Heart left ventricle (tissue), 16 donors: ENCODE measurements at places on chromosomes 4 and X.

DNA sequence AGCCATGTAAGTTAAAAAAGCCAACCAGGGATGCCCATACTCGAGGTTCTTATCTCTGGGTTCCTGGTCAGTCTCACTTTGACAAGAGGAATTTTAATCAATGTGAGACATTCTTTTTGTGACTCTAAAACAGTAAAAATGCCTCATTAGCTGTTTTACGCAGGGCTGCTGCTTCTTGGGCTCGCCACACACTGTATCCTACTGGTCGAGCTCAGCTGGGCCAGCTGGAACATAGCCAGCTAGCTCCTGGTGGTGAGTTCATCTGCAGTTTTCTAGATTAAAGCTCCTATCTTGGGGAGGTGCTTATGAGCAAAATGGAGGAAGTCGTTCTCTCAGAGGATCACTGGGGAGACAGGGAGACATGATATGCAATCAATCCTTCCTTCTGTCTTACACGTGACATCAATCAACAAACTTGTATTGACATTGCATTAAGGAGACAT is 55.9 kb upstream of the LEF1 start:
- DNase-seq, result no peak

DNA sequence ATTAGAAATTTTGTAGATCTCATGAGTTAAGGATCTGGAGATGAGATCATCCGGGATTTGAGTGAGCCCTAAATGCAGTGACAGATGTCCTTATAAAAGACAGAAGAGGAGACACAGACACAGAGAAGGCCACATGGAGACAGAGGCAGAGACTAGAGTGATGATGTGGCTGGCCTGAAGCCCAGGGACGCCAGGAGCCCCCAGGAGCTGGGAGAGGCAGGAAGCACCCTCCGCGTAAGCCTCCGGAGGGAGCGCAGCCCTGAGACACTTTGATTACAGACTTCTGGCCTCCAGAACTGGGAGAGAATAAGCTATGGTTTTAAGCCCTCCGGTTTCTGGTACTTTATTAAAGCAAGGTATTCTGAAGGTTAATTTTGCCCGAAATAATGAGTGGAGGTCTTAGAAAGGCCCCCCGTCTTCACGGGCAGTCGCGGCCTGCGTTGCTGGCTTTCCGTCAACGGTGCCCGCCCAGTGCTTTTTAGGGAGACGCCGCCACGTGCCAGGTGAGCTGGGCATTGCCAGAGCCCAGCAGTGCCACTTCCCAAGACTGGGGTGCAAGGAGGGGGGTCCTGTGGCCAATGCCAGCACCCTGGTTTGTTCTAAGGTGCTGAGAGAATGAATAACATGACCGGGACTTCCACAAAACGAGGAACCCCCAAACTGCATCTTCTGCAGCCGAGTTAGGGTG is 8.1 kb downstream of the DHRSX start:
- DNase-seq, result peak; percentile 51

GRCh38 chr4:8188743-8189550 is 10.1 kb upstream of the SH3TC1 start:
- peak; percentile 91 for DNase-seq

DNA sequence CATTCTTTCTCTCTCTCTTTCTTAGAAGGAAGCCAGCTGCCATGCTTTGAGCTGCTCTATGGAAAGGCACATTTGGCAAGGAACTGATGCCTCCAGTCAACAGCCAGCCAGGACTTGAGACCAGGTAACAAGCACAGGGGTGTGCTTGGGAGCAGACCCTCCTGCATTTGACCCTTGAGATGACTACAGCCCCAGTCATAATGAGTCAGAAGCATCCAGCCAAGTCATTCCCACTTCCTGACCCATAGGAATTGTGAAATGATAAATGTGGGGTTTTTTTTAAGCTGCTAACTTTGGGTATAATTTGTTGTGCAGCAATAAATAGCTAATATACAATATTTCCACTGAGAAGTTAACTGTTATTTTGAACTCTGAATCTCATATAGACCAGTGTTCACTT is 446.9 kb downstream of the GRXCR1 start:
- DNase-seq, result no peak

DNA sequence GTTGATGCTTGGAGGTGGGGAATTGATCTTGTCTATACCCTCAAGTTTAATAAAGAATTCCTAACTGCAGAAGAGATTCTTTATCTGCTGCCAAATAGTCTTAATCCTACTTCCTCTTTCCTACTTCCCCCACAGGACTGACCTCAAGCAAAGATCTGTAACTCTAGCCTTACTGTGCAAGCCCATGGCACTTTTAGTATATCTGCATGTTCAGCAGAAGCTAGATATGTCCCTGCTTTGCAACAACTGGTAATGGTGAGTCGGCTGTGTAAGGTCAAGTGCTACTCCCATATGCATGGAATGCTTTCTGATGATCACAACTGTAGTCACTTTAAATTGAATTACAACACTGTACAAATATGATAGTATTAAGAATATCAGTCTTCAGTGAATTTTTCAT is 26.3 kb upstream of the PDS5A start:
- DNase-seq, result no peak

DNA sequence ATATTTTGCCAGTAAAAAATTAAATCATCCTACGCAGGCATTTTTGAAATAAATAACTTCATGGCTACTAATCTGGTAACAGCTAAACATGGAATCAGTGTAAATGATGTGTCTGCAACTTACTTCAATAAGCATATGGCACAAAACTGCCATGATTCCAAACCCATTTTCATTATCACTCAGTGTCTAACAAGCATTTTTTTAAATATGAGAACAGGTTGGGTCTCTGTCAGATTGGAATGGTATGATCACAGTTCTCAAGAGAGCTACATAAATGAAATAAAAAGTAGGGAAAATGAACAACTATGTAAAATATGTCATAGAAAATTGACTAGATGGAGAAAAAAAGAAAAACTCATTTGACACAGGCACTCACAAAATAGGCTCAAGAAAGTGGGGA is 476.9 kb upstream of the NWD2 start:
- no peak for DNase-seq

DNA sequence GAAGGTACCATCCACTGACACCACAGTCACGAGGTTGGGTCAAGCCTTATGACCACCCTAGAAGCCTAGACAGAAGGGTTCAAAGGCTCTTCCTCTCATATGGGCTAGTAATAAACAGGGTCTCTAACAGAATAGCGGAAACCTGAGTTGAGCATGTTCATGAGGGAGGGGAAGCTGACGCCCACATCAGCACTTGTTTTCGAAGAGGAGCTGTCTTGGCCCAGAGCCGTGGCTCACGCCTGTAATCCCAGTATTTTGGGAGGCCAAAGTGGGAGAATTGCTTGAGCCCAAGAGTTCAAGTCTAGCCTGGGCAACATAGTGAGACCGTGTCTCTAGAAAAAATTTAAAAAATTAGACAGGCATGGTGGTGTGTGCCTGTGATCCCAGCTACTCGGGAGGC is 21.5 kb upstream of the TMSB4X start:
- no peak for DNase-seq

DNA sequence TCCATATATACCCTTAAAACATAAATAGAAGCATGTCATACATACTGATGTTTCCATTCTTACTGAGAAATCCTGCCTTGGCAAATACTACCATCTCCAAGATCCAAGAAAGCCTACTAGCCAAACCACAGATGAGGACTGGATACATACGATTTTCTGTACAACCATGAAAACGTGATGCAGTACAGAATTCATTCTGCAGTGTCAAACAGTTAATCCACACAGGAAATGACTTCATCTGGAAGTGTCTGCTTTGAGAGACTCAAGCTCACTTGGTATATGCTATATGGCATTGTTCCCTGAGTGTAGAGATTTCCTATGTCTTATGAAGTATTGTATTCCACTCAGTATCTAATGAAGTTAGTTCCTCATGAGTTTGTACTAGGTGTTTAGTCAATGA is 94.3 kb downstream of the CT47B1 start:
- no peak for DNase-seq

DNA sequence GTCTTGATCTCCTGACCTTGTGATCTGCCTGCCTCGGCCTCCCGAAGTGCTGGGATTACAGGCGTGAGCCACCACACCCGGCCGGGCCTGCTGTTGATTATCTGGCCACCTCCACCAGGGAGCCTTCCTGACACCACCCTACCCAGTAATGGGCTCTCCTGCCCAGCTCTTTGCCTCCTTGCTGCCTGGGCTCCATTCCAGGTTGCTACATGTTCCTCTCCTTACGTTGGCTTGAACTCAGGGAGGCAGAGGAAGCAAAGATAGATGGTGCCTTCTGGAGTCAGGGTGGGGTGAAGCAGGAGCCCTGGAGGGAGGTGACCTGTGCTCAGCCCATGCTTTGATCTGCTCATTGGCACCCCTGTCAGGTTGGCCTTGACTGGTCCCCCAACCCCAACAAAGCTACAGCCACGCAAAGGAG is 26.3 kb downstream of the FLNA start:
- peak; percentile 8 for DNase-seq

DNA sequence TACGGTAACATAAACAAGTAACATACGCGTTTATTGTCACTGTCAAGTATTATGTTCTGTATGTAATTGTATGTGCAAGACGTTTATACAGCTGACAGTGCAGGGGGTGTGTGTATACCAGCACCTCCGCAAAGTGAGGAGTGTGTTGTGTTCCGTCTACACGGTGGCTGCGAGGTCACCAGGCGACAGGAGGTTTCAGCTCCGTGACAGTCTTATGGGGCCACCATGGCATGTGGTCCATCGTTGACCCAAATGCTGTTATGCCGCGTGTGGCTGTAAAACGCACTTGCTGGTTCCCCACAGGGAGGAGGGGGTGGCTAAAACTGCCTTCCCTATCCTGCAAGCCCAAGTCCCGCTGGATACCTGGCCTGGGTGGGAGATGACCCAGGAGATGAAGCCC is 25.0 kb downstream of the NSG1 start:
- peak; percentile 16 for DNase-seq
